ENCODE measurements at places on chromosomes 7 and 10.

GRCh38 chr7:155204744-155205367 lies 92.8 kb upstream of the INSIG1 start:
- DNase-seq = no peak

GRCh38 chr7:70539205-70539604 lies 592.7 kb upstream of the GALNT17 start:
- no peak for DNase-seq

DNA sequence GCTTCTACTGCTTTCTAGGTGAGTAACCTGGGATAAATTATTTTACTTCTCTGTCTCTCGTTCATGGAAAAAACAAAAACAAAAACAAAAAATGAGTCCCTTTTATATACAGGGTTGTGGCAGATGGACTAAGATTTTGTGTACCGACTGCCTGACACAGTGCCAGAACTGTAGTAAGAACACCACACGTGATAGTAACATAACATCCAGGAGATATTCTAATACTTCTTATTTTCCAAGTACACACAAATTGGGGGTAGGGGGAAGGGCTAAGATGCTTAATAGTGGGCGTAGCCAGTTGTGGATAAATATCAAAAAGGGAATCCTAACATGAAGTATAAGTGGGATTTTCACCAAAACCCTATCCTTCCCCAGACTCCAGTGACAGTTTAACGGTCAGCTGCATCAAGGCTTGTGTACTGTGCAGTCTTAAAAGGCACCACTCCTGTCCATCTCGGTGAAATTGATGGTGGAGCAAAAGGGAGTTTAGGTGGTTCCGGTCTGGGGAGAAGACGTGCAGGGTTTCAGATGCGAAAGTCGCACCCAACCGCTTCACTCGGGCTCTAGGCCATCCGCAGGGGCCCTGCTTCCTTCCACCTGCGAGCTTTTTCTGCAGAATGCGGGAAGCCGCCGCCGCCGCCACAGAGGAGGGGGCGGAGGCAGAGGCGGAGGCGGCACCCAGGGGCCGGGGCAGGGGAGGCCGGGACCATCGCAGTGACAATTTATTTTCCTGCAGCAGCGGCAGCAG lies at the start of gene STAMBPL1:
TSS of gene STAMBPL1 (plus strand) at position 712 of the 748 bp plus-strand sequence. CDS start 21,464 bp downstream, outside the sequence.
- DNase-seq = peak; percentile 37

GRCh38 chr10:129233351-129234148 lies 233.5 kb upstream of the MGMT start:
- no peak for DNase-seq

DNA sequence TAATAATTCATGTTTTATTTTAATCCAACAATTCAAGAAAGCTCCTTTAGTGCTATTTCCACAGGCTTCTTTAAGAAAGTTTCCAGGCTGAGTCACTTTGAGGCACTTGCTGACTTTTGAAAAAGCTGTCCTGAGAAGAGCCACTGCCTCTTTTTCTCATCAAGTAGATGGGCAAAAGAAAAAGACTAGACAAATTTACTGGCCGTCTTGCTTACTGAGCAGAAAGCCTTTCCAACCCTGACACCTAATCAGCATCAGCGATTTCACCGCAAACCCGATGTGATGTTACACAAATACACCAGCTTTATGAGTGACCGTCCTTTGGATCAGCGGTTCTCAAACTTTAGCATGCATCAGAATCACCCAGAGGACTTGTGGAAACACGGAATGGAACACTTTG lies 24.3 kb downstream of the CTTNBP2 start:
- DNase-seq = no peak

DNA sequence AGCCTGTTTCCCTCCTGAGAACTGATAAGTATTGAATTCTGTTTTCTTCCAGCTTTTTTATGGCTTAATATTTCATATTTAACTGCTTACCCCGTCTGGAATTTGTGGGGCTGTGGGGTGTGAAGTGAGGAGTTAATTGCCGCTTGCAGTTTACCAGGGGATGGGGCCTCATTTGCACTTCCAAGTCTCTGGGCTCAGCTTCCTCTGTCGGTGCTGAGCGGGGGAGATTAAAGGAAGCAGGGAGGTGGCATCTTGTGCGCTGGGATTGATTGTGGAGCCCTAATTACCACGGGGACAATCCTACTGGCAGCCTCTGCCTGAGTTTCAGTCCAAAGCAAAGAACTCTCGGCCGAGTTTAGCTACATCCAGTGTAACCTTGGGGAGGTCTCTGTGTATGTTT lies 33.4 kb downstream of the ELFN1 start:
- no peak for DNase-seq

- no peak for DNase-seq
Observed at GRCh38 chr10:71720288-71720687, 710 bp upstream of the C10orf105 start.

Data from stimulated activated CD4-positive, alpha-beta T cell treated with anti-CD3 and anti-CD28 coated beads, Interleukin-1b, Interleukin-23, amount 100 ng/mL, for 1 hour (primary cell).